ENCODE measurements at places on chromosomes 2 and 18.

DNA sequence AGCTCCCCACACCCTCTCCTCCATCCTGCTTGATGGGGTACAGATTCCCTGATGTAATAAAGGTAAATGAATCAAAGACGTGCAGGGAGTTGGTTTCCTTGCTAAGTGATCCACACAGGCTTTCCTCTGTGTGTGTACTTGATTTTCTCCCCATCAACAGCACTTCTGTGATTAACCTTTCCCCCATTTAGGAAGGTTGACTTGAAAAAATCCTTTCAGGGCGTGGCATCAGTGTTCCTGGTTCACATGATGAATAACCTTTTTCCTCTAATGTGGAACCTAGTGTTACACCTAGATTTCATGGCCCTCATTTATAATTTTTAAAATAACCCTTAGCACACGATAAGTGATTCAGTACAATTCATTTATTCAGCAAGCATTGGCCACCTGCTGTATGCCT is 115.0 kb downstream of the ICA1L start:
- no peak for DNase-seq

- DNase-seq: no peak
These were observed 38.4 kb downstream of the ADCY3 start for GRCh38 chr2:24881623-24882022.

GRCh38 chr2:181164699-181165098 is 184.3 kb downstream of the UBE2E3 start:
- no peak for DNase-seq

GRCh38 chr2:36373149-36373926 is 17.8 kb downstream of the CRIM1 start:
- no peak for DNase-seq

GRCh38 chr2:12054956-12055618 is 308.7 kb downstream of the LPIN1 start:
- no peak for DNase-seq

- DNase-seq: no peak
These were observed 1081.8 kb upstream of the TMEFF2 start for GRCh38 chr2:193276560-193276959.

- no peak for DNase-seq
These were observed 22.7 kb upstream of the BMPR2 start for GRCh38 chr2:202353430-202353829.

- no peak for DNase-seq
These were observed 12.8 kb downstream of the ASIC4 start for GRCh38 chr2:219527076-219527394.

- no peak for DNase-seq
These were observed 233.2 kb downstream of the CNTNAP5 start for GRCh38 chr2:124258140-124258880.

DNA sequence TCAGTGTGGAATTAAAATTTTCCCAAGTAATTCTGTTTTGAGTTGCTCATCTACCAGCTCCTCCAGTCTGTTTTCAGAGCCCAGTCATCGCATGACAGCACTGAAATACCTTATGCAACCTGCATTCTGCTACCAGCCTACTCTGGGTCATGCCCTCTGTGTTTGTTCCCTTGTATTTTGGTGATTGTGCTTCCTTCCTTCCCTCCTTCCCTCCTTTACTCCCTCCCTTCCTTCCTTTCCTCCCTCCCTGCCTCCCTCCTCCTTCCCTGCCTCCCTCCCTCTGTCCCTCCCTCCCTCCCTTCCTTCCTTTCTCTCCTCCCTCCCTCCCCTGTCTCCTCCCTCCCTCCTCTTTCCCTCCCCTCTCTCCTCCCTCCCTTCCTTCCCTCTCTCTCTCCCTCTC is 289.6 kb downstream of the CDH2 start:
- no peak for DNase-seq

- no peak for DNase-seq
These were observed 49.5 kb downstream of the FIGN start for GRCh38 chr2:163686289-163686688.

DNA sequence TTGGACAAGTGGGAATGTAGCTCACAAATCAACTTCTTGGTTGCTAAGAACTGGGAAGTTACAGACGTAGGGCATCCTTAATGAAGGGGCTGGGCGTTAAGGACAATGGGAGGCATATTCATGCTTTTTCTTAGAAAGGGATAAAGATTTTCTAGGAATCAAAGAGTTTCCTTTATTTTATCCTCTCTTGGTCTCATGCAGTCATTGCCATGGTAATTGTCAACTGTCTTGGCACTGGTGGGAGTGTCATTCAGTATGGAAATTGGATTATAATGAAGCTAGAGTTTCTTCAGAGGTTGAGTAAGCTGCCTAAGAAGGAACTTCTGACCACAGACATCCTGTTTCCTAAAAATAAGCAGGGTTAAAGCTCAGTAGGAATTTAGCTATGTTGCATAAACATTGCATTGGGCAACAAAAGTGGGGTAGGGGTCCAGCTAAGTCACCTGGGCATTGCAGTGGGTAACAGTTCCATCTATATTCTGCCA is 114.0 kb downstream of the LYPD6B start:
- no peak for DNase-seq

- no peak for DNase-seq
These were observed 85.0 kb downstream of the MARCHF4 start for GRCh38 chr2:216287251-216287650.

- no peak for DNase-seq
These were observed 259.5 kb upstream of the RAB12 start for GRCh38 chr18:8349608-8350323.

- DNase-seq: peak; percentile 41
These were observed 5.8 kb upstream of the MRPL33 start for GRCh38 chr2:27765621-27766286.

GRCh38 chr2:127043367-127044164 is 63.4 kb downstream of the BIN1 start:
- DNase-seq: no peak

GRCh38 chr2:185899366-185899765 is 160.8 kb downstream of the FSIP2 start:
- no peak for DNase-seq
